ENCODE measurements at places on chromosomes 5 and 9.

- H3K27me3 ChIP-seq, result no peaks in the 10 kb centered on the region
- H3K27ac ChIP-seq, result peak overlapping the region; percentile 49
- no peaks in the 10 kb centered on the region for H3K36me3 ChIP-seq
- peak; percentile 75 for DNase-seq
- H3K4me3 ChIP-seq, result peak overlapping the region; percentile 59
Observed at GRCh38 chr9:98045234-98046179, 11.0 kb upstream of the NANS start.

- no peak overlapping the region for H3K27ac ChIP-seq
- H3K27me3 ChIP-seq, result no peaks in the 10 kb centered on the region
- H3K36me3 ChIP-seq, result no peaks in the 10 kb centered on the region
- no peak for DNase-seq
- no peak overlapping the region for H3K4me3 ChIP-seq
- peaks cover 13% of the 10 kb centered on the region for H3K4me1 ChIP-seq
Observed at GRCh38 chr9:95754533-95755420, 120.7 kb upstream of the ERCC6L2 start.

DNA sequence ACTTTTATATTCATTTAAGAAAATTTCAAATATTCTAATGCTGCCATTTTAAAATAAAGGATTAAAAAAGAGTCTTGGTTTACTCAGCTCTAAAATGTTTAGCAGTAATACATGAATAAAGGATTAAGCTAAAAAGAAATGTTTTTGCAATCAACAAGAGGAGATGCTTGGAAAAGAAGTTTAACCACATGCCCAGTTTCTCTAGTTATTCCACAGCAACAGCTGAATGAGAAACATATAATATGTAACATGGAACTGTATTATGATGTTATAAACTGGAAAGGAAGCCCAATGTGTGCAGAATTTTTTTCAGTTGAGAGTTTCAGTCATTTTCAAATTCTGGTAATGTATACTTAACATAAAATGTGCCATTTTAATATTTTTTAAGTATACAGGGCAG, 76.5 kb upstream of the ALDH1A1 start:
- H3K27ac ChIP-seq, result no peak overlapping the region
- H3K4me3 ChIP-seq, result no peak overlapping the region
- no peak for DNase-seq
- H3K36me3 ChIP-seq, result no peaks in the 10 kb centered on the region
- H3K4me1 ChIP-seq, result no peaks in the 10 kb centered on the region

- no peaks in the 10 kb centered on the region for H3K27me3 ChIP-seq
- H3K4me3 ChIP-seq, result no peak overlapping the region
- no peak overlapping the region for H3K27ac ChIP-seq
Observed at GRCh38 chr5:16578474-16578883, 38.3 kb downstream of the RETREG1 start.

DNA sequence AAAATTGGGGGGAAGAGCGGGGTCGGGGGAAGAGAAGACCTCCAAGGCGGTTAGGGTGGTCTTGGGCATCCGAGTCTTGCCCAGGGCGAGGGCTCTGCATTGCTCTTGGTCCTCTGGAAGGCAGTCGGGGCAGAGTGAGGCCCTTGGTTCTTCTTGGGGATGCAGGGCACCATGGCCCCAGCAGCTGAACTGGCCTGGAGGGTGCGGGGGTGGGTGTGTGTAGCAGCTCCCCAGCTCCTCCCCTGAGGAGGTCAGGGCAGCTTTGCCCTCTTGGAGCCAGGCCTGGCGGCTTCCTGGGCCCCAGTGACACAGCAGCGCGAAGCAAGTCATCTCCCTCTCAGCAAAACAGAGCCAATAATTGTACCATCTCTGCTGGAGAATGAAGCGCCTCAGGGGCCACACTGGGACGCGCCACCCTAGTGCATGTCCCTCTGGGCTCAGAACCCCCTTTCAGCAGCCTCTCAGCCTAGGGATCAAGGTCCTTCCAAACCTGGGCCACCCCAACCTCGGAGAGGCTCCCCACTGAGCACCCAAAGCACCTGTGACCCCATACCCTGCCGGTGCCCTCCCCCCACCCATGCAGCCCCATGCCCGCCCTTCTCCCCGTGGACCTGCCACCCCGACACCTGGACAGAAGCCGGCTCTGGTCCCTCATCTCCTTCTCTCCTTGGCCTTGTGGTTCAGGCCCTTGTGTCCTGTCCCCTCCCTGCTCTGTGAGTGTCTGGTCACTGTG, 10.4 kb upstream of the RXRA start:
- H3K27me3 ChIP-seq, result no peaks in the 10 kb centered on the region
- H3K4me1 ChIP-seq, result no peaks in the 10 kb centered on the region
- no peak overlapping the region for H3K27ac ChIP-seq

DNA sequence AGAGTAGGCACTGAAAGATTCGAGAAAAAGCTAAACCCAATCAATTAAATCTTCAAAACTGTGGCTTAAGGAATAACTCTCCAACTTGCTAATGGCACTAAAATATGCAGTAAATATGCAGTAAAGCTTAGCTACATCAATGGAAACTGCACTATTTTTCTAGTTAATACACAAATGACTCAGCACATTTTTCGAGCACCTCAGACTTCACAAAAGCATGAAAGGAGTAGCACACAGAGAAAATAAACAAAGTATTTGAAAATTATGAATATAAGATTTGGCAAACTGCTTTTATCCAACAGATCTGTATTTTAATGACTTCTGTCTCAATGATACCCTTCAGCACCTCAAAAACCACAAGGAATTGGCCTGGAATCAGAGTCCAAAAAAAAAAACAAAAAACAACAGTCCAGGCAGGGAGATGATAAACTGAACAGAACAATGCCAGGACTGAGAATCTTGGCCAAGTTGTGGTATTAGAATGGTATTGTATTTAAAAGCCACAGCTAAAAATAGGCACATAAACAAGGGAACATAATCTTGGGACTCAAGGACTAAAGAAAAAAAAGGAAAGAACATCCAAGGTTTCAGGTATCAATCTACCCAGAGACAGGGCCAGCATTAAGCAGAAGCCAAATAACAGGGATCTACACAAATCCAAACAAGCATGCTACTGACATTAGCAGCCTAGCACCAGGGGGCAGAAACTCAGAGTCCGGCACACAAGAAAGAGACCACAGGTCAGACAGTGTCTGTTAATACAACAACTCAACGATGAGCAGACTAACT, 21.4 kb downstream of the TMEM245 start:
- DNase-seq, result no peak
- H3K27ac ChIP-seq, result no peak overlapping the region
- H3K27me3 ChIP-seq, result no peaks in the 10 kb centered on the region
- no peak overlapping the region for H3K4me3 ChIP-seq

DNA sequence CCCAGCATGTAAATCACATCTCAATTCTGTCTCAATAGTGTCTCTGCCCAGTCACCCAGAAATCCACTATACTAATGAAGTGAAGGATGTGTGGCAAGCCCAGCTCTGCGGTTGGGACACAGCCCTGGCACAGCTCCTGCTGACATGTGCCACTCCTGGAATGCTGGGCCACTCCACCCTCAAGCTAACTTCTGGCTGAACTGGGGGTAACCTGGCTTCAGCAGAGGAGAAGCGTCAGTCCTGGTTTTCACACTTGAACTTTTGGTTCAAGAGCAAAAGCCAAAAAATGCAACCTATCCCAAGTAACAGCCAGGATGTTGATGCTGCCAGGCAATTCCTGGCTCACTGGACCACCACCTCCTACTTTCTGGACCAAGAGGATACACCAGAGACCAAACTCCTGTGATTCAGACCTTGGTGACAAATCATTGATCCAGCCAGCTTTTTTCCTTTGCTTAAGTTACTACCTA, 86.4 kb downstream of the ARRDC3 start:
- no peak overlapping the region for H3K27ac ChIP-seq
- no peaks in the 10 kb centered on the region for H3K36me3 ChIP-seq
- no peaks in the 10 kb centered on the region for H3K27me3 ChIP-seq
- no peaks in the 10 kb centered on the region for H3K4me1 ChIP-seq

- no peak within 1 kb of the TSS for H3K27ac ChIP-seq
- H3K4me3 ChIP-seq, result no peak within 1 kb of the TSS
- no peaks in the 10 kb centered on the region for H3K27me3 ChIP-seq
- no peaks in the 10 kb centered on the region for H3K4me1 ChIP-seq
- DNase-seq, result no peak
Observed at GRCh38 chr5:72107131-72107900, at the start of gene MAP1B. MAP1B (plus strand) TSS chr5:72107475; CDS start chr5:72107532, 57 bp downstream.

- H3K36me3 ChIP-seq, result no peaks in the 10 kb centered on the region
- no peaks in the 10 kb centered on the region for H3K27me3 ChIP-seq
- no peak for DNase-seq
- H3K4me1 ChIP-seq, result no peaks in the 10 kb centered on the region
- H3K4me3 ChIP-seq, result no peak overlapping the region
- H3K27ac ChIP-seq, result no peak overlapping the region
Observed at GRCh38 chr9:14320271-14321181, 6.6 kb upstream of the NFIB start.

DNA sequence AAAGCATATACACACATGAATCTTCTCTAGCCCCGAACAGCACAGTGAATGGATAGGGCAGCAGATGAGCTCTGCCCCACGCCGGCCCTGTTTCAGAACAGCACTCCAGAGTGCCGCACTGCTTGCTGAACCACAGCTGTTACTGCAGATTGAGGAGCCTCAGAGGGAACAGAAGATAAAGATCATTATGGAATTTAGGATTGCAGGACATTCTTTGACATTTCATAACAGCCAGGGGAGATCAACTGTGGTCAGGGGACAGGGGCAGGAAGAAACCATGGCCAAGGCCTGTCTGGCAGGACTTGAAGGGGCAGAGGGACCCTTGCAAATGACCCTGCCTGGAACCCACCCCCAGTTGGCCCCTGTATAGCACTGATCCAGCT, 20.6 kb downstream of the IRF1 start:
- H3K27me3 ChIP-seq, result no peaks in the 10 kb centered on the region
- peaks cover 71% of the 10 kb centered on the region for H3K4me1 ChIP-seq
- DNase-seq, result no peak
- no peaks in the 10 kb centered on the region for H3K36me3 ChIP-seq

GRCh38 chr9:94031380-94031779, 52.9 kb upstream of the PTPDC1 start:
- no peak for DNase-seq
- H3K4me1 ChIP-seq, result peaks cover 10% of the 10 kb centered on the region
- H3K27ac ChIP-seq, result no peak overlapping the region
- H3K27me3 ChIP-seq, result no peaks in the 10 kb centered on the region
- no peaks in the 10 kb centered on the region for H3K36me3 ChIP-seq

- no peaks in the 10 kb centered on the region for H3K27me3 ChIP-seq
- no peaks in the 10 kb centered on the region for H3K36me3 ChIP-seq
- no peaks in the 10 kb centered on the region for H3K4me1 ChIP-seq
Observed at GRCh38 chr5:14900693-14901461, 29.3 kb upstream of the ANKH start.

DNA sequence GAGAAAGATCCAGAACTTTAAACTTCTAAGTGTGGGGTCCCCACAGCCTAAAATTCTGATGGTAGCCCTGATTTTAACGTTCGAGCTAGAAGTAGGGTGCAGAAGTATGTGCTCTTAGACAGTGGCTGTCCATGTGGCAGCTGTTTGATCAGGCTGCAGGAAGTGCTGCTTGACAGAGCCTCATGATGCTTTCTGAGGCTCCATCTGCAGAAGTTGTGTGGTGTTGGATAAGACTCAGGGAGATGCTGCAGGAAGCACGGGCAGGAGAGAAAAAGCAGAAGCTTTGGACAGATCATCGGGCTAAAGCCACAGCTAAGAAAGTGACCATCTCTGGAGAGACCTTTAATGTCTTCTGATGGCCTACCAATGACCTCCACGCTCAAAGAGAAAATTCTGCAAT, 8.1 kb downstream of the MTMR12 start:
- peaks cover 15% of the 10 kb centered on the region for H3K4me1 ChIP-seq
- H3K36me3 ChIP-seq, result no peaks in the 10 kb centered on the region
- H3K27me3 ChIP-seq, result no peaks in the 10 kb centered on the region
- no peak overlapping the region for H3K4me3 ChIP-seq
